ENCODE measurements at places on chromosomes 5 and 9. TPM values are rescaled to one million over a fixed set of nuclear protein-coding genes. Genes with fewer than 3 reads are reported as not detected.

GRCh38 chr5:93034621-93035590 lies 546.1 kb downstream of the NR2F1-AS1 start:
- no peak for DNase-seq

DNA sequence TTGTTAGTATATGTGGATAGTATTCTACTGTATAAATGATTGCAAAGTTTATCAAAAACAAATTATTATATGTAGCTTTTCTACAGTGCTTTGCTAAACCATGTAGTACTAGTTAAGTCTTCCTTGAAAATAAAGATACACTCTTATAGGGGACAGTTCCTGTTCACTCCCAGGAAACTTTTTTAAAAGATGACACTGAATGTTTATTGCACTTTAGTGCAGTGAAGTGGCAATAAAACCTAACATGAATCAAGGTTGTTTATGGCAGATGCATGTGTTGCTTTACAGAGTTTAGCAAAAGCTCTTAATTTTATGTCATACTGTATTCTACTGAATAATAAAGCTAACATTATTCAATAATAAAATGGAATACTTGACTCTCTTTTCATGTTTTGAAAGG lies 51.7 kb downstream of the GABRA1 start:
- DNase-seq: no peak

GRCh38 chr5:102959055-102959454 lies 160.9 kb downstream of the GIN1 start:
- no peak for DNase-seq

GRCh38 chr9:109448223-109448622 lies 49.9 kb downstream of the PTPN3 start:
- no peak for DNase-seq

DNA sequence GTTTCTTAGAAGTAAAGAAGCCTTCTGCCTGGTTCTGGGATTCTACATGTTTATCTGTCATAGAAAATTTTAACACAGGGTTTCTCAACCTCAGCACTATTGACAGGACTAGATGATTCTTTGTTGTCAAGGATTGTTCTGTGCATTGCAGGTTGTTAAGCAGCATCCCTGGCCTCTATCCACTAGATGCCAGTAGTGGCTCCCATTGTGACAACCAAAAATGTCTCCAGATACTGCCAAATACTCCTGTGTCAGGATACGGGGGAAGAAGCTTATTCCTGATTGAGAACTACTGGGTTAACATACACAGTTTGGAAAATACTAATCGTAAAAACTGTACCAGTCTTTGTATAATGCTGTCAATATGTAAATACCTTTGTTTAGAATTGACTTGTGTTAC lies 167.1 kb downstream of the NIPBL start:
- DNase-seq: no peak

GRCh38 chr5:89071101-89071940 lies 188.3 kb upstream of the MEF2C start:
- DNase-seq: no peak

GRCh38 chr5:6349387-6349786 lies 29.0 kb downstream of the MED10 start:
- no peak for DNase-seq

- no peak for DNase-seq
Measured at GRCh38 chr5:64516216-64516615, 10.4 kb downstream of the RGS7BP start.

- no peak for DNase-seq
Measured at GRCh38 chr9:100219347-100219746, 120.3 kb downstream of the INVS start.

DNA sequence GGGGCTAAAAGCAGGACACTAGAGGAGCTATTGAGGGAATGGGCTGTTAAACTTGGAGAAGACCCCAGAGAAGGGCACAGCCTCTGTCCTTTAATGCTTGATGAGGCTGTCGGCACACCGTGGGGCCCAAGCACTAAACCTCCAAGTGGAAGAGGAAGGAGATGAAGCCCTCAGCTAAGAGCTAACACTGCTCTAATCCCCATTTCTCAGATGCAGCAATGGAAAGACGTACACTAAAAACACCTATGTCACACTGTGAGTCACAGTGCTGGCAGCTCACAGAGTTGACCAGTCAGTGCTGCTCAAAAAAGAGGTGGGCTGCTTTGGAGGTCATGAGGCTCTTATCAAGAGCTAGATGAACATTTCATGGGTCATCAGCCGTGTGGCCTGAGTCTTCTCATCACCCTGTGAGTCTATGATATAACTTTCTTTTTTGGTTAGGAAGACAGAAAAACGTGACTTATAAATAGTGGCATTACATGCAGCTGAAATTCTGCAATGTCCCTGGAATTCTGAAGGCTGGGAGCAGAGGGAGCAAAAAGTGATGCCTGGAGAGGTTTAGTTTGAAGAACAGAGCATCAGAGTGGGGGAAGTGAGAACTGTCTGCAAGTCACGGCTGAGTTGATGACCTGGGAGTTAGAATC lies 21.5 kb downstream of the TNFSF8 start:
- DNase-seq: no peak

DNA sequence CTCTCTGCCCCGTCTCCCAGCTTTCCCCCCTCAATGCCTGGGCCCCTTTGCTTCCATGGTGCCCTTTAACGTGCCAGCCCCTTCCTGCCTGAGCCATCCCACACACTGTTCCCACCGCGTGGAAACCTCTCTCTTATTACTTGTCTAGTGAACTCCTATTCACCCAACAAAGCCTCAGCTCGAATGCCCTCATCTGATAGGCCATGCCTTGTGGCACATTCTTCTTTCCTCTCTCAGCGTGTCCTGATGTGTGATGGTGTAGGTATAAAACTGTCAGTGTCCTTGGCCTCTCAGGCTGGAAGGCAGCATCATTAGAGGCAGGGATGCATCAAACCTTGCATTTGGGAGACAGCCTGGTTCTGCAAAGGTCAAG lies 152.3 kb downstream of the OLFM1 start:
- no peak for DNase-seq

DNA sequence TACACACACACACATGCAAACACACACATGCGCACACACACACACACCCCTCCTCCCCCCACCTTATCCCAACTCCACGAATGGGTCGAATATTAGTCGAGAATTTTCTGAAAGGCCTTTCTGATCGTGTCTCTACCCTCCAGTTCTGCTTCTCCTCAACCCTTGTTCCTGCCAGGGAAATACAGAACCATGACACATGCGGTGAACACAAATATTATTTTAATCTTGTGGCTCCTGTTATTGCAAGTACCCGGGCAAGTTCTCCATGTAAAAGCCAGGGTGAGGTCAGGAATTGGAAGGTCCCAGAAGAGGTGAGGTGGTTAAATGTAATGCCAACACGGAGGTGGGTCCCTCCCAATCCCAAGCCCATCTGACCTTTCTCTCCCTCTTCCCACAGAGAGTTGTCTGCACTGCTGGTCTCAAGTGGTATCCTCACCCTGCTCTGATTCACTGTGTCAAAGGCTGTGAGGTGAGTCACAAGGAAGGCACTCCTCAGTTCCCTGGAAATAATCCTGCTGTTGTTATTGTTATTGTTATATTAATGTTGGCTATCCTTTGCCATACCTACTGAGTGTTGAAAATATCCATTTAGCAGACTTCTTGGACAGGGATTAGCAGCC lies 223.7 kb downstream of the PAPPA start:
- DNase-seq: no peak

DNA sequence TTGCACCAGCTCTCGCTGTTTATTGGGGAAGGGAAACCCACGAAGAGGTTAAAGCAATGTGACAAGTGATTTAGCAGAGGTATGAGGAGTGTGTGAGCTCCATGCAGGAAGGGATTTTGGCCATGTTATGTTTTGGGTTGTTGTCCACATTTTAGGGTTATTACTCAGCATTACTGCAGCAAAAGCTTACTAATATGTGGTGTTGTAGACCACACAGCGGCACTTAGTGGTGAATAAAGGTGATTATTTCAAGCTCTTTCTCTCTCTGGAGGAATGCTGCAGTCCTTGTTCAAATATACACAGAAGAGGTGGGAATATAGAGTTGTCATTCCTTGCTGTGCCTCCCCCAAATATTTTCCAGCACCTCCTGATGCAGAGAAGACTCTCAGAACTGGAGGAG lies 29.7 kb upstream of the AKNA start:
- no peak for DNase-seq

- no peak for DNase-seq
Measured at GRCh38 chr9:27427272-27427643, 96.8 kb upstream of the IFNK start.

DNA sequence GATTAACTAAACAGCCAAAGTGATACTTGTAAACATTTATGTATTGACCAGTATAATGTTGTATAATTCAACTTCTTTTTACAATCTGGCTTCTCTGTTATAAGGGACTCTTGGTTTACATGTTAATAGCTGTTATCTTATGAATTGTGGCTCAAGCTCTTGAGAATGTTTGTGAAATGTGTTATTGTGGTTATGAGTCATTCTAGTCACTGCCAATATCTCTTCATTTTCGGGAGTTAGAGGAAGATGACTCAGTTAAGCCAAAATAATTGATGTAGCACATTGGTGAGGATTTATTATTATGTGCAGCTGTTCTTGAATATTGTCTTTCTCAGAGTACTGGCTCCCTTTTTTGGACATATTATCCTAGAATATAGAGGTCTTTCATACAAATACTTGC lies 655.2 kb upstream of the RIOK2 start:
- DNase-seq: no peak

GRCh38 chr5:150186897-150187296 lies 3.0 kb upstream of the SLC6A7 start:
- DNase-seq: no peak

GRCh38 chr9:6855860-6856259 lies 98.1 kb downstream of the KDM4C start:
- DNase-seq: no peak

- DNase-seq: no peak
Measured at GRCh38 chr5:96940586-96940985, 4.7 kb downstream of the LNPEP start.

DNA sequence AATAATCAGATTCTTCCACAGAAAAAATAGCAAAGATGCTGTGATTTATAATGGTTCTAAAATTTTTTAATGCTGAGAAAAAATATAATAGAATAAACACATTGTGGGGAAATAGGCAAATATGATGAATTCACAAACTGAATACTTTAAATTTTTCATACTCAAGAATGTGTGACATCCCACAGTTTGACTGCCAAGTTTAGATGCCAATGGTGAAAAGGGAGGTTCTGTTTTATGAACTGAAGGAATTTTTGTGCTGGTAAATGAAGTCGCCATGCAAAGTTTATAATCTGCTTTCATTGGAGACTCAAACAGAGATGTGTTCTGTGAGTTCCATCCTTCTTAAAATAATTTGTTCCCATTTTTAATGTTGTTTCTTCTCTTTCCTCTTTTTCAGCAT lies 367.5 kb upstream of the ADAMTS16 start:
- DNase-seq: no peak

- DNase-seq: no peak
Measured at GRCh38 chr5:80282054-80282453, 26.2 kb upstream of the SERINC5 start.

DNA sequence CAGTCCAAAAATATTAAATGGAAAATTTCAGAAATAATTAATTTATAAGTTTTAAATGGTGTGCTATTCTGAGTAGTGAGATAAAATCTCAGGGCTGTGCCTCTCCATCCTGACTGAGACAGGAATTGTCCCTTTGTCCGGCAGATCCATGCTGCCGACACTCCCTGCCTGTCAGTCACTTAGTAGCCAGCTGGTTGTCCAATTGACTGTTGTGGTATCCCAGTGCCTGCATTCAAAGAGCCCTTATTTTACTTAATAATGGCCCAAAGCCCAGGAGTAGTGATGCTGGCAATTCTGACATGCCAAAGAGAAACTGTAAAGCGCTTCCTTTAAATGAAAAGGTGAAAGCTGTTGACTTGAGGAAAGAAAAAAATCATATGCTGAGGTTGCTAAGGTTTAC lies 157.5 kb downstream of the ENC1 start:
- no peak for DNase-seq

DNA sequence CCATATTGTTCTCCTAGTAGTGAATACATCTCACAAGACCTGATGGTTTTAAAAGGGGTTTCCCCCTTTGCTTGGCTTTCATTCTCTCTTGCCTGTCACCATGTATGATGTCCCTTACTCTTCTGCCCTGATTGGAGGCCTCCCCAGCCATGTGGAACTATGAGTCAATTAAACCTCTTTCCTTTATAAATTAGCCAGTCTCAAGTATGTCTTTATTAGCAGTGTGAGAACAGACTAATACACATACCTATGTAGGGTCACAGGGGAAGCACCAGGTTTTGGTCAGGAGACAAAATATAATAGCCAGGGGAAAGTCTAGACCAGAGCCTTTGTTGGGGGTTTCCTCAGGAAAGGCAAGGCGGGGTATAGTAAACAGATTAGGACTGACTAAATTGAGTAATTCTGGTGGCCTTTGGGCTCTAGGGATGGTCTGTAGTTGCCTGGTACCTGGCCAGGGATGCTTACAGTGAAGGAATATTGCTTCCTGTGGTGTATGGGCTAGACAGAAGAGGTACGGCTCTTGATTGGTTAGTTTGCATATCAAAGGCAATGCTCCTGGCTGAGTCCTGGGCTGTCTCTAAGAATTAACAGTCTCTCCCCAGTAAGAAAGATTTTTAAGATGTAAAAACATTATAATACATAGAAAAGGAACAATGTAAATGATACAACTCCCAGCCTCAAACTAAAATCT lies 254.5 kb downstream of the ELAVL2 start:
- DNase-seq: no peak

- DNase-seq: no peak
Measured at GRCh38 chr5:55923177-55923771, 71.5 kb downstream of the IL6ST start.

GRCh38 chr9:127154003-127154389 lies 31.6 kb upstream of the ANGPTL2 start:
- no peak for DNase-seq

The CCL21 gene
- 151 TPM for total RNA-seq

The FGF1 gene
- total RNA-seq: 2.5 TPM

The SUB1 gene
- 247 TPM for total RNA-seq

The GHR gene
- 5.7 TPM for total RNA-seq

The F2R gene
- total RNA-seq: 69.1 TPM

The ANKRD31 gene
- 0.29 TPM for total RNA-seq

The ACTBL2 gene
- total RNA-seq: not detected

The GIN1 gene
- 6.8 TPM for total RNA-seq

The SNCAIP gene
- total RNA-seq: 19.8 TPM

The PCDHA10 gene
- total RNA-seq: 1.2 TPM

Measured in spleen (tissue), 13 donors.